ENCODE measurements at places on chromosomes 6 and 20.

- DNase-seq, result no peak
Observed at GRCh38 chr6:88456221-88456859, 290.2 kb upstream of the CNR1 start.

- no peak for DNase-seq
Observed at GRCh38 chr20:50587291-50587961, 77.2 kb downstream of the PTPN1 start.

GRCh38 chr6:39979461-39980328, 45.4 kb upstream of the MOCS1 start:
- DNase-seq, result no peak

GRCh38 chr6:3524456-3524855, 67.6 kb upstream of the SLC22A23 start:
- no peak for DNase-seq

- DNase-seq, result no peak
Observed at GRCh38 chr20:47295921-47296426, 60.5 kb downstream of the ZMYND8 start.
